Activated T-helper 1 cell treated with anti-CD3 and anti-CD28 coated beads, Interleukin-2, amount 50 U/mL, for 16 hours (primary cell): ENCODE measurements at places on chromosomes 5 and 9.

DNA sequence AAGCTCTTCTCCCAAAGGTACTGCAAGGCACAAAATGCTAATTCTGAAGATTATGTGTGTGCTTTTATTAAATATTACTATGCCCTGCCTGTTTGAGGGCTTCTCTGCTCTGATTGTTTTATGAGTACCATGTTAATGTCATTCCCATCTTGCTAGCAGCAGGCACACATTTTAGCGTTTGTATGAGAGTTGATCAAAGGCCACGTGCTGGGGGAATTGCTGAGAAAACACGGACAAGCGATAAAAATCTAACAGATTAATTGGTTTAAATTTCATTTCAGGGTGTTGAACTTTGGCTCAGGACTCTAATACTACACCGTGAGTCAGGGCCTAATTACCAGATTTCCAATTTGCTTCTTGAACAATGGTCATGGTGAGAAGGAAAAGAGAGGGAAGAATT lies 298.4 kb downstream of the EBF1 start:
- DNase-seq, result no peak

DNA sequence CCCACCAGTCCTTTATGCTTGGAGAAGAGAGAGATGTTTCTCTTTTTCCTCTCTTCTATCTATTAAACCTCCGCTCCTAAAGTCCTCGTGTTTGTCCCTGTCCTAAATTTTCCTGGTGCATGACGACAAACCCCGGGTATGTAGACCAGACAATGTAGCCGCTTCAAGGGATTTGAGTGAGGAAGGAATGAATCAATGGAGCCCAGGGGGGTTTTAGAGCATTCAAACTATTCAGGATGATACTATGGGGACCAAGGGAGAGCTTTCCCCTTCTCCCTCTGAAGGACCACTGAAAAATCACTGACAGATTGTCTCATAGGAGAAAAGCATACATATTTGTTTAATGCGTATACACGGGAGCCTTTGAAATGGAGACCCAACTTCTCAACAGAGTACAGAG lies 18.4 kb downstream of the CEL start:
- no peak for DNase-seq

DNA sequence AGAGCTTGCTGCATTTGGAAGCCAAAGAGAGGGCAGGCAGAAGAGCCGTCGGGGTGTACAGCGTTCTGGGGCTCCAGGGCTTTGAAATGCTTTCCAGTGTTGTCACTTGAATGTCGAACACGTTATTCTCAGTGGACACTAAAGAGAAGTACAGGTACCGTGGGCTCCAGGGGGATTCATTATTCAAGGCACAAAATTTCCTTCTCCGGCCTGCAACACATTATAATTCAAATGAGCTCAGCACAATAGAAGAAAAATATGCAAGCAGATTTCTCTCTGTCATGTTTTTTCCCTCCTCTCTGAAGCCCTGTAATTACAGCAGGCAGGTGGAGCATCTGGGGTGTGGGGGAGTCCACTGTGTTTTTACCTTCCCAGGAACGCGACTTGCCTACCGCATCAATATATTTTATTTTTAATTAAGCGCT lies 293.1 kb downstream of the ZSWIM6 start:
- no peak for DNase-seq

GRCh38 chr9:133726401-133727276 lies 11.5 kb downstream of the SARDH start:
- DNase-seq, result peak; percentile 45

DNA sequence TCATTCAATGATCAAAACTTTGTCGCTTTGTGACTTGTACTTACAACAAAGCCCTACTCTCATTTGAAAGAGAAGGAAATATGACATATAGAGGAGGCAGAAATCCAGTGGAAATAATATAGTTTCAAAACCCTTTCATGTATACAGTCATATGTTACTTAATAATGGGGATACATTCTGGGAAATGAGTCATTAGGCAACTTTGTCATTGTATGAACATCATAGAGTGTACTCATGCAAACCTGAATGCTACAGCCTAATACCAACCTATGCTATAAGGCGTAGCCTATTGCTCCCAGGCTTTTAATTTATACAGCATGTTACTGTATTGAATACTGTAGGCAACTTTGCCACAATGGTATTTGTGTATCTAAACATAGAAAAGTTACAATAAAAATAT lies 69.0 kb upstream of the SMC2 start:
- DNase-seq, result no peak

GRCh38 chr9:108290839-108291585 lies 564.8 kb downstream of the ACTL7B start:
- no peak for DNase-seq

DNA sequence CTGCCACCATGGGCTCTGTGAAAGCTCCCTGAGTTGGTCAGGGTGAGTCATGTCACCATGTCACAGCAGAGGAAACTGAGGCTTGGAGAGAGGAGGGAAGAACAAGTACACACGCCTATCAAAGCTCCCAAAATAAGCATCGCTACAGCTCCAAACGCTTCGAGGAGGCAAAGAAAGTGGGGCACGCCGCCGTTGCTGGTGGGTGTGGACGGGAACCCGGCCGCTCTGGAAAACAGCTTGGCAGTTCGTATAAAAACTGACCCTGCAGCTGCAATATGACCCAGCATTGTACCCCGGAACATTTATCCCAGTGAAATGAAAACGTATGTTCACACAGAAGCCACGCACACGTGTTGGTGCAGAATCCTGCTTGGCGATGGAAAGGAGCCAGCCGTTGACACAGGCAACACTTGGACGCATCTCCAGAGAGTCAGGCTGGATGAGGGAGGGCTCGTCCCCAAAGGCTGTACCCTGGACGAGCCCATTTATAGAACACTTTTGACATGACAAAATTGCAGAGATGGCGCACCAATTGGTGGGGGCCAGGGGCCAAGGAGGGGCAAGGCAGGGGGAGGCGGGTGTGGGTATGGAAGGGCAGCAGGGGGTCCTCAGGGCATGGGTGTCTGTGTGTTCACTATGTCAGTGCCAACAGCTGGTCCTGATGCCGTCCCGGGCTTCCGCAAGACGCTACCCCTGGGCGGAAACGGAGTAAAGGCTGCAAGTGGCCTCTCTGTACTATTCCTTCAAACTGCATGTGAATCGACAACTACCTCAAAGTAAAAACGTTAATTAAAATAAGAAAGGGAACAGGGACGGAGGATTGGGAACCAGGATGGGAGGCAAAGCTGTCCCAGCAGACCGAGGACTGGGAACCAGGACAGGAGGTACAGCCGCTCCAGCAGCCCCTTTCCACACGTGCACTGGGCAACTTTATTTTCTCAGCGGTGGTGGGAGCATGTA lies 173.0 kb downstream of the OLFM1 start:
- DNase-seq, result no peak
